ENCODE measurements at places on chromosomes 16 and 17.

DNA sequence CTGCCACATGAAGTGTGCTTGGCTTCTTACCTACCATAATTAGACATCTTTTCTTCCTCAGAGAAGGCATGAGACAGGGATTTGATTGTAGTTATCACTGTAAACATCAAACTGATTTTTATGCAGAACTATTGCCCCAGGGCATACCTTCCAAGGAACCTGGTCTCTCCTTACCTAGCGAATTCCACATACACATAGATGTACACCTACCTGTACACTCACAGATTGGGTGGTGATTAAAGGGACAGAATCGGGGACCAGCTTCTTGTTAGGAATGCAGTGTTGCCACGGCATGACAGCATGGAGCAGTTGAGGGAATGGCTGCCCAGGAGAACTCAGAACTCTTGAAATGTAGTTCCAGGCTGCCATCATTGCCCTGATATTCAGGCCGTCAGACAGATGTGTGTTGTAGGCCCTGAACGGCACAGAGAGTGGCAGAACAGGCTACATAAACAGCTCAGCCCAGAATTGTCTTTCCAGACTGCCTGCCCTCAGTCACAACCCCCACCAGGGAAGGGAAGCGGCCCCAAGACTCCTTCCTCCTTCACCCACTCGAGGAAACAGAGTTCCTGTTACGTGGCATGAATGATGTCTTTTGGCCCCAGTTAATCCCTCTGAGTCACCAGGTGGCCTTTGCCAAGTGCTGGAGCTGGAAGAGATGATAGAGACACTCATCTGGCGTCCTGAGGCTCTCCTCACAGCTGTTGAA, 17.8 kb upstream of the NAGLU start:
- DNase-seq, result no peak

- no peak for DNase-seq
Measured at GRCh38 chr17:1627182-1627981, 1.3 kb downstream of the SLC43A2 start.

DNA sequence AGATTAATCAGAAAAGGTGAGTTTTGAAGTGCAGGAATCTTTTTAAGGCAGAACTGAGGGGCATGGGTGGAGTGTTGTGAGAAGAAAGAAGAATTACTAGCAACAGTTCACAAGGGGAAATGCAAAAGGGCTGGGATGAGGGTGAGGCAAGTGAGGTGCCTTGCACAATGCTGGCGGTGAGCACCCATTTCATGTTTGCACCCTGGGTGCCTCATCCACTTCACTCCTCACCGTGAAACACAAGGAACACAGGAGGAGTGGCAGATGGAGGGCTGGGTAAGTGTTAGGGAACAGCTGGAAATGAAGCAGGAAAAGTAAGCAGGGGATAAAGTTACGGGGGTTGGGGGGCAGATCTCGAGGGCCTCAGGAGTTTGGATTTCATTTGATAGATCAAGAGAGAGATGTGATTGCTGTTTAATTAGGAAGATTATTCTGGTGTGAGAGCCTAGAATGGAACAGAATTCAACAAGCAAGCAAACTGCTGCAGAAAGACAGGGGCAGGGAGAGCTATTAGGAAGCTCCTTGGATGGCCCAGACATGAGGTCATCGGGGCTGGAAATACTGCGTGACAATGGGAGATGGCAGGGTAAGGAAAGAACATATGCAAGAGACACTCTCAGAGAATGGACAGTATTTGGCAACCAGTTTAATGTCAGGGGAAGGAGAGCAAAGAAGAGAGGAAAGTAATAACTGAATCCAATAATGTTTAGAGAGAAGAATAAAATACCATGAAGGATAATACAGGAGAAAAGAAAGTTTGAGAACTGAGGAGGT, 8.3 kb upstream of the HEATR6 start:
- no peak for DNase-seq

DNA sequence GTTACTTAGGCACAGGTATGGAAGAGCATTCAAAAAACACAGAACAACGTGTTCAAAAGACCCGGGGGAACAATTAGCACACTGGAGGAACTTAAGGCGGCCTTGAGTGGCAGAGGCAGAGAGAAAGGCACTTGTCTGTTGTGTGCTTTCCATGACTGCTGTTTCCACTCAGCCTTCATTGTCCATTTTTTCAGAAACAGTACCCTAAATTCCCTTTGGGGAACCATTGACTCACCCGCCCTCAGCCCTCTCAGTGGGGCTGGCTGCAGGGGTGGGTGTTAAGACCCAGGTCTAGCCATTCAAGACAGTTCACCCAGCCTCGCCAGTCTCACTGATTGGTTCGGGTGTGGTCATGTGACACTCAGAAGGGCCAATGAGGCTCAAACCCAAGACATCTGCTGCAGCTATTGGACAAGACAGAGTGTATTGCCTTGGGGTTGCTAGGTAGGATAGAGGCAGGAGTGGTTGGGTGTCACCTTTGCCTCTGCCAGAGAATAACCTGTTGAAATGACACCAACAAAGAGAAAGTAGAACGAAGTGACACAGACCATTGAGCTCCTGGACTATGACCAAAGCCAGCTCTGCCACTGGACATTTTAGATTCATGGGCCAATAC, 19.6 kb upstream of the CEP20 start:
- DNase-seq, result peak; percentile 37

- DNase-seq, result no peak
Measured at GRCh38 chr17:72506773-72507172, 386.0 kb downstream of the SOX9 start.

GRCh38 chr17:32319548-32319905, 22.4 kb downstream of the C17orf75 start:
- peak; percentile 77 for DNase-seq

GRCh38 chr17:56717471-56717870, 116.2 kb downstream of the C17orf67 start:
- no peak for DNase-seq

- no peak for DNase-seq
Measured at GRCh38 chr16:69276148-69277115, 34.7 kb upstream of the VPS4A start.

DNA sequence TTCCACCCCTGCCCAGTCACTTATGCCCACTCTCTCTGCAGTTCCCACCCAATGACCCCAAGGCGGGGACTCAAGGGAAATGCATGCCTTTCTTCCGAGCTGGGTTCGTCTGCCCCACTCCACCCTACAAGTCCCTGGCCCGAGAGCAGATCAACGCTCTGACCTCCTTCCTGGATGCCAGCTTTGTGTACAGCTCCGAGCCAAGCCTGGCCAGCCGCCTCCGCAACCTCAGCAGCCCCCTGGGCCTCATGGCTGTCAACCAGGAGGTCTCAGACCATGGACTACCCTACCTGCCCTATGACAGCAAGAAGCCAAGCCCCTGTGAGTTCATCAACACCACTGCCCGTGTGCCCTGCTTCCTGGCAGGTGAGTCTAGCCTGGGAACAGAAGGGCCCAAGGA, 13.8 kb downstream of the LPO start:
- no peak for DNase-seq

GRCh38 chr16:87266846-87267245, 50.3 kb downstream of the C16orf95 start:
- DNase-seq, result no peak

DNA sequence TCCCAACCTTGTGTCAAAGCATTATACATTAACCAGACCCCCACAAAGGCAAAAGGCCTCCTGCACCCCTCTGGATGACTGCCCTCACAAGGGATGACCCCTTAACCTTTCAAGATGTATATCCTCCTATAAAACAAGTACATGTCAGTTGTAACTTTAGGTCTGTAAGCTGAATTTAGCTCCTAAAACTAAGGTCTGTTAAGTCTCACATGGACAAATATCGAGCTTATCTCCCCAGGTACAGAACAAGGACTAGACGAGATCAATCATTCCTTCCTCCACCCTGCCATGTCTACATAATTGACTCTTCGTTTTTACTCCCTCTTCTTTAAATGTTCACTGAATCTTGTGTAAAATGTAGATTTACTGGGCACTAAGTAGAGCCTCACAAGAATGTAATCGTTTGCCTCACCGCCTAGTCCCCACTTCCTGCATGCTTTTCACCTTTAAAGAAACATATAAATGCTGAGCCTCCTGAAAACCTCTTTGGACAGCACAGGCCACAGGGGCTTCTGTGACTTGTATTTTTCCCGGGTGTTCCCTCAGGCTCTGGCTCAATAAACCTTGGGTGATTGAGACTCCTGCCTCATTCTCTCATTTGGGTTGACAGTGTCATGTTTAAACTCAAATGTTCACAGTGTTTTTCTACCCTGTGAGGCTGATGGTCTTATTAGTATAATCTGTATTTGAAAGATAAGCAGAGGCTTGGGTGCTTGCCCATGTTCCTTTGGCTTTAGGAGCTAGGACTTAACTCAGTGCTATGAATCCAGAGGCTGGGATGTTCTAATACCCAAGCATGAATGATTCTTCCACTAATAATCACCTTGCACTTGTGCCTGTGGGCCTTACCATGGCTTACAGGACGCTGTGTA, 37.6 kb downstream of the MMD start:
- no peak for DNase-seq

GRCh38 chr17:50056217-50056960, 479 bp downstream of the ITGA3 start:
- peak; percentile 53 for DNase-seq

- DNase-seq, result no peak
Measured at GRCh38 chr17:77894126-77894956, 64.2 kb upstream of the TNRC6C start.

- DNase-seq, result no peak
Measured at GRCh38 chr16:81421536-81421935, 23.1 kb upstream of the CMIP start.

DNA sequence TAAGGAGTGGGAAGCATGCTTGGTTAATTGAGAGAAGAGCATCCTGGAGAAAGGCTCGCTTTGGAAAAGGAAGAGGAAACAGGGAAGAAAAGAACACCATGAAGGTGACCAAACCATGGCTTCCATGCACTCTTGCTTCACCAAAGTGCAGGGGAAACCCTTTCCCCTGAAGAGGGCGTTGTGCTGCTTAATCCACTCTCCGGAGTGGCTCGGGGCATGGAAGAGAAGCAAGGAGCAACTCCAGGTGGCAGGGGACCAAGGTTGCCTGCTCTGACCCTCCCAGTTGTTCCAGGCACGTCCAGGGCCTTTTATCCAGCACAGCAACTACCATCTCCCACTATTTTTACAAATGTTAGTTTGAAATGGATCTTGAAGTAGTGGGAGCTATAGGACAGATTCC, 108.1 kb downstream of the STX8 start:
- DNase-seq, result no peak

- DNase-seq, result no peak
Measured at GRCh38 chr16:67770346-67770991, 35.9 kb downstream of the RANBP10 start.

DNA sequence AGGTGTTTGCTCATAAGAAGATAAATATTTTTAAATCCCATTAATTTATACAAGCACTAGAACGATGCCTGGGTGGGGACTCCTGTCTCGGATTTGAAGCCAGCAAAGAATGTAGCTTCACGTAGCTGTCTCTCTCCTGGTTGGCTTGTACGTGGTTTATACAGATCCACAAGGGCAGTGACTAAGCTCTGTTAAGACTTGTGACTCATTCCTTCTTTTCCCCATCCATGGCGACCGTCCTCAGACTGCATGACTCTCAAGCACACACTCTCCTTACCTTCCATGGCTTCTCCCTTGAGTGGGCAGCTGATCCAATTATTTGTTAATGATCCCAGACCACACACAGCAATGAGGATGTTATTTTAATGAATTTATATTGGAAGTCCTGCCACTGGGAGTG, 679.7 kb upstream of the SOX9 start:
- no peak for DNase-seq

DNA sequence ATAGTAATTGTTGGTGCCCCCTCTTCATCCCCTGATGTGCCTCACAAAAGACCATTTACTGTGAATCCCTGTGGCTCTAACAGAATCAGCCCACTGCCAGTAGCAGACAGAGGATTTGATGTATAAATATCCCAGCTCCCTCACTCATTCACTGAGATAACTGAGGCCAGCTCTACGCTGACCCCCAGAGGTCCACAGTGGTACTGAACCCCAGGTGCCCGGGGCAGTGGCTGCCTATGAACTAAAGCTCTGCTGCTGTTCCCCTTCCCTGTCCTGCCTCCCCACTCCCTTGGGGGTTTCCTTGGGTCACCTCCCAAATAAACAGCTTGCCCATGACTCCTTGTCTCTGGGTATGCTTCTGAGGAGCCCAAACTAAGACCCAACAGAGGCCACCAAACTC, 295.8 kb downstream of the FOXL1 start:
- DNase-seq, result no peak

All from CD4-positive, alpha-beta T cell (primary cell).